Type B pancreatic cell (in vitro differentiated cells): ENCODE measurements at places on chromosomes 7 and 10.

DNA sequence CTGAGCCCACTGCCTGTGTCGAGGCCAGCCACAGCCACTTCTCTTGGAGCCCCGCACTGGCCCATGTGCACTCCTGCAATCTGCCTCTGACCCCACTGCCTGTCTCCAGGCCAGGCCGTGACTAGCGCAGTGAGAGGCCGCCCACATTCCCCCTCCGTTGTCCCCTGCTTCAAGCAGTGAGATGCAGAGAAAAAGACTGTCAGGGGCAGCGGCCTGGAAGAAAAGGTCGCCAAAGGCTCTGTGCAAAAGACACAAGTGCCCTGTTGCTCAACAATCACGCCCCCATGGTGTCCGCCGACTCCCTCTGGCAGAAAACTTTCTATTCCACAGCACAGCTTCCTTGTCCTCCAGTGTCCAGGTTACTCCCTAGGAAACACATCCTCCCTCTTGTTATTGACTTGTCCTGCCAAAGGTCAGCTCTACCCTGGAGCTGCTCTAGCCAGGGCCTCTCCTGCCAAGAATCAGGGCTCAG, 9.9 kb downstream of the FAM131B start:
- DNase-seq: no peak

DNA sequence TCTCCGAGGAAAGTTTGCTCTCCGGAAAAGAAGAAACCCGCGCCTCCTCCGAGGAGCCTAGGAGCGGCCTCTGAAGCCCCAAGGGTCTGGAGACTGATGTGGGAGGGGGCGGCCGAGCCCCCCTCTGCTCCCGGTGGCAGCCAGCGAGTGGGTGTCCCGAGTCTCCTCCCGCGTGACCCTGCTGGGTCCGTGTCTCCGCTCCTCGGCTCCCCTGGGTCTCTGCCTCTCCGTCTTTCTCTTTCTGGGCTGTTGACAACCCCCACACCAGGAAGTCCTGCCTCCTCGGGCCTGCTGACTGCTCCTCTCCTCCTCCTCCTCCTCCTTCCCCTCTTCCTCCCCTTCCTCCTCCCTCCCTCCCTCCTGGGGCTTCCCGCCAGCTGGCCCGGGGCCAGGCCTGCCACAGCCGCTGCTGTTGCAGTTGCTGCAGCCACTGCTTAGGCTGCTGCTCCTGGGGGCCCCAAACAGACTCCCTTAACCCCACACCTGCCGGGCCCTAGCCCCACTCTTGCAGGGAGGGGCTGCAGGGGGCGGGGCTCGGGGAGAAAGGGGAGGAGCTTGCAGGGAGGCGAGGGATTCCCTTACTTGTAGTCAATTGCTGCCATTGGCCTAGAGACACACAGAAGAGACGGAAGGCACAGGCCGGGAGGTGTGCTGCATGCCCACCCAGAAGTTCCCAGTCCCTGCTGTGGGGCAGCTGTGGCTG, at the start of gene TSC22D4:
Gene TSC22D4, minus strand, starts transcription at position 257 of the 703 bp plus-strand sequence. CDS start 1,176 bp downstream, outside the sequence.
- peak; percentile 93 for DNase-seq

DNA sequence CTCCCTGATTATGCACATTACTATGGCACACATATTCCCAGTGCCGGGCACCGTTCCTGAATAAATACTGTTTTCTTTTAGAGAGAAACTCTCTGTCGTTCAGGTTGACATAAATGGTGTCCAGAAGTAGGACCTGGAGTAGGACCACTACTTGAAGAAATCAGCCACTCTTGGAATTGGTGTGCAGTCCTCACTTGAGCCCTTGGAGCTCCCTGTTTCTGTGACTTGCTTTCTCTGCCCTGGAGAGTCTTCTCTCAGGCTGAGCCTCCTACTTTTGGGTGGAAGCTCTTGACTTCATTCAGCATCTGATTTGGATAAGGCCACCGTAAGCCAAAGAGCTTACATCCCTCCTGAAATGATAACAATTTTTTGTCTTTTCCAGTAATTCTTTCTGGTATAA, 29.7 kb upstream of the ANTXRL start:
- DNase-seq: no peak

DNA sequence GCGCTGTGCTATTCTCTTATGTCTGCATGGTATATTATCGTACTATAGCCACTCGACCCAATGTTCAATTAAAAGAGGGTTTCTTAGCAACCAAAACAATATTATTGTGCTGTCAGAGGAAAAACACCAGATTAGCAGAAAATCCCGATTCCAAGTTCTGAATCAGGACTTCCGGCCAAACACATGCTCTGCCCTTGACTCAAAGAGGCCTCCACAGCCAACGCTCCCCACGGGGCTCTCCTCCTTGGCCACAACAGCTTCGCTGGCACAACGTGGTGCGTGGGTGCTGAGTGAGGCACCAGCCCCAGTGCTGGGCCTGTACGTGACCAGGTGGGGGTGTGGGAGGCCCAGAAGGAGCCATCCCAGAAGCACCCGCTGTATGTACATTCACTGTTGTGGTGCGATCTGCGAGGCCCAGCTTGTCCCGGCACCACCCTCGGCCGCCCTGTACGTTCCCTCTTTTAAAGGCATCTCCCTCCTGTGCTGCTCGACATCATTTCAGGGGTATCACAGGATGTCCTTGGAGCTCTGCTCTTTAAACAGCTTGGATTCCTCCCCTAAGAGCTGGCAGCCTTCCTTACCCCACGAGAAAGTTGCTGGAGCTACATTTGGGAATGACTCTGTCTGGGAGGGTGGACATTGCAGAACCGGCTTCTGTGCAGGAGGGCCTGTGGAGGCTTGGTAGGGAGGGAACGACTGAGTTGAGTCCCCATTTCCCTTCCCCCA, 736.2 kb downstream of the PARD3 start:
- DNase-seq: no peak

- DNase-seq: peak; percentile 77
Observed at GRCh38 chr10:119030421-119031250, 1.1 kb downstream of the NANOS1 start.

- no peak for DNase-seq
Observed at GRCh38 chr10:103555712-103556111, 62.2 kb downstream of the NEURL1 start.

- no peak for DNase-seq
Observed at GRCh38 chr7:134459981-134460380, 1.1 kb upstream of the AKR1B1 start.

GRCh38 chr10:92492748-92493240, 81.1 kb downstream of the IDE start:
- DNase-seq: no peak

DNA sequence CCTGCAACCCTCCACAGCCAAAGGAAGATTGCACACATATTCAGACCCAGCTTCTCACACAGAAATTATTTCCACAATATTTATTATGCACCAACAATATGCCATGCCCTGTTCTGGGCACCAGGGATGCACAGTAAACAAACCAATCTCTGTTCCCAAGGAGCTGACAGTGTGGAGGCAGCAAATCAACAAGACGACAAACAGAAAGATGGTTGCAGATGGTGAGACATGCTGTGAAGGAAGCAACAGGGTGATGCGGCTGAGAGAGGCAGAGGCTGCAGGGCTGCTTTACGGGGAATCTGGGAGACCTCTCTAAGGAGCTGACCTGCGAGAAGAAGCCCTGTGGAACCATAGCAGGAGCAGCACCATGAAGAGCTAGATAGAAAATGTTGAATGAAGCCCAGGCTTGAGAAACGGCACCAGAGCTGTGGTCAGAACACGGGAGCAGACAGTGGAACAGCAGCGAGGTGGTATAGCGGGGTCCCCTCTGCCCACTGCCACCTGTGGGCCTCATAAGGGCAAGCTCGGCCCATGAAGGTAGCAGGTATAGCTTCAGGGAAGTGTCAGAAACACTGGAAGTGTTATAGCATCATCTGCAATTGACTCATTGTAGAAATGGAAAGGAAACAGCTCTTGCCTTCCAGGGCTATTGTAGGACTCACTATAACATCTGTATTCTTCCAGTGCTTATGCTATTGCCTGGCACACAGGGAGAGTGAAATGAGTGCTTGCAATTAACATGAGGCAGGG, 17.4 kb downstream of the RBP3 start:
- DNase-seq: peak; percentile 43

DNA sequence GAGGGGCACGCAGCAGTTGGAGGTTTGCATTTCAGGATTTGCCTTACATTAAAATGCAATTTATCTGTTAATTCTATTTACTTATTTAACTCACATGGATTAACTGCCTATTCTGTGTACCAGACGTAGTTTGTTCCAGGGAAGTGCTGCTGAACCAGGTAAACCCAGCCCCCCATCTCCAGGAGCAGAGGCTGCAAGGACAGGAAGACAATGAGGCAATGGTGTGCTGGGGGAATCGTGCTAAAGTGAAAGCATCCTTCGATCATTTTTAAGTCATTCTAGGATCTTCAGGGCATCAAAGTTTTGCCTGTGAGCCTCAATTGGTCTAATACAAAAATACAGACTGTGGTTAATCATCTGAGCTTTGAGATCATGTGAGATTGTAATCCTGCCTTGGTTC, 166.4 kb downstream of the DNAJB6 start:
- DNase-seq: no peak

- no peak for DNase-seq
Observed at GRCh38 chr7:136664537-136664936, 203.9 kb upstream of the CHRM2 start.
